ENCODE measurements at places on chromosomes 5 and 9.

DNA sequence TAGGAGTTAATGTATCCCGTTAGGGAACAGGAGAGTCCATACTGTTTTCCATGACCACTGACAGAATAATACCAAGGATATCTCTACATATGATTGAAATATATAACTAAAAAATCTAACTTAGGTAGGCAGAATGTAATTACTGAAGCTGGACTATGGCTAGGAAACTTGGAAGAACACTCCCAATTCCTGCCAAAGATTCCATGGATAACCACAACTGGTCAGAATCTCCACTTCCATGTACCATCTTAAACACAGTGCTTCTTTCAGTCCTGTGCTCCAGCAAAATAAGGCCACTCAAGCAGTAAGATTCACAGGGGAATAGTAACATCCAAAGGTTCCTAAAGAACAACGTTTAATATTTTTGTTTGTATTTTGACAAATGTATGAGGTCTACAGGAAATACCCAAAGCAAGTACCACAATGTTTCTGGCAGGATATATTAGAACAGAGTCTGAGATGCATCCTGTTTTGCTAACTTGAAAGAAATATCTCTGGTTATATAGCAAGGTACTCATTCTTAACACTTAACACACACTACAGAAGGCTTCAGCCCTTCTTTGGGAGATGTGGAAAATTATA is 295.0 kb downstream of the ADAMTS6 start:
- no peak for DNase-seq

- no peak for DNase-seq
Observed at GRCh38 chr5:39732166-39732565, 307.4 kb upstream of the DAB2 start.

DNA sequence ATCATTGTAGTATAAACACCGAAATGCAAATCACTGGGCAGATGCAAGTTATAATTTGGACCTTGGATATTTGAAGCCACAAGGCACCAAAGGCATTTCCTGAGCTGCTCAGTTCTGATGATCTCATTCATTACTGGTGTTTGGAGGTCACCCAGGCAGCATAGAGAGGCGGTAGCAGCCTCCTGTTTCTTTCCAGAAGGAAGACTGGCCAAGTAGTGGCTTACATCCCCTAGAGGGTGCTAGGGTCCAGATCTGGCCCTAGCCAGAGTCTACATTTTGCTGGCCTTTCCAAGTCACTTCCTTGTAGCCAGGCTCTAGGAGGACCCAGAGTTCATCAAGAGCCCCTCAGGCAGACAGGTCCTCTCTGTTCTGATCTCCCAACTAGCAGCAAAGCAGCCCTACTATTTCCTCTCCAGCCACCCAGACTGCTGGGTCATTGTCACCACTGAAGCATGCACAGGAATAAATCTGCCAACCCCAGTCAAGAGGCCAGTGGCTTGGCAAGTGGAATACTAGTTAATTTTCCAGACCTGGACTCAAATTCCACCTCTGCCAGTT is 33.4 kb upstream of the TTC1 start:
- peak; percentile 53 for DNase-seq

DNA sequence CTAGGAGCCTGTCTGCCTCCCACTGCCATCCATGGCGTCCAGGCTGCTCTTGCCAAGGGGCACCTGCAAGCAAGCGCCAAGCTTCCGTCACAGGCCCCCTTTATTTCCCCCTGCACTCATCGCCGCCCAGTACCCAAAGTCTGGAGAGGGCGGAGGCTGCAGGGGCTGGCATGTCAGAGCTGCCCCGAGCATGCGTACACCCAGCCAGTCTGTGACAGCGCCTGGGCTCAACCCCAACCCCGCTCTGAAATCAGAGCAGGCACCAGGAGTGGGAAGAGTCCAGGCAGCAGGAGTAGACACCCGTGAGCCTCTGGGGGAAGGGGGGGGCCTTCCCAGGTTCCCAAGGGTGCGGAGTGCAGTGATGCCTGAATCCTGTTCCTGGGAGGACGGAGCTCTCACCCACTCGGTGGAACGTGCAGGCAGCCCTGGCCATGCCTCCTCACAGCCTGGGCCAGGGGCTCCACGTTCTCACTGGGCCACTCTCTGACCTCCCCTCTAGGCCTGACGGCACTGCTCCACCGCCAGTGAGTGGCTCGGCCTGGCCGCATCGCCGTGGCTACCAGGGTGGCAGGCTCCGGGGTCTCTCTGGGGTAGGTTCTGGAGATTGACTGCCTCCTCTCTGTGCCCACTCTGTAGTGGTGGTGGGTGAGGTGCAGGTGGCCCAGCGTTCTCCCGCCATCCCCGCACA is 469.0 kb downstream of the CDH9 start:
- no peak for DNase-seq

- DNase-seq: no peak
Observed at GRCh38 chr5:89981878-89982773, 427.4 kb downstream of the CETN3 start.

- no peak for DNase-seq
Observed at GRCh38 chr5:149294872-149295829, 23.5 kb downstream of the AFAP1L1 start.
